ENCODE measurements at places on chromosomes 7 and 10.

DNA sequence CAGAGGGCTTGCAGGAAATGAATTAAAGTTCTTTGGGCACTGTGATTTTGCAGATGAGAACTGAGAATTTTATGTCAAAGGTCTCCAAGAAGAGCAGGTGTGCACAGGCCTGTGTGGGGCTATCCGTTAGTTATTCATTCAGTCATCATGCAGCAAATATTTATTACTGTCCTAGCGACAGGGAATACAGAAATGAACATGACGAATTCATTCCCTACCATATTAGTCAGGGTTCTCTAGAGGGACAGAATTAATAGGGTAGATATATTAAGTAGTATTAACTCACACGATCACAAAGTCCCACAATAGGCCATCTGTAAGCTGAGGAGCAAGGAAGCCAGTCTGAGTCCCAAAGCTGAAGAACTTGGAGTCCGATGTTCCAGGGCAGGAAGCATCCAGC is 2.9 kb upstream of the MMP21 start:
- no peak for DNase-seq

- no peak for DNase-seq
Measured at GRCh38 chr10:34800624-34801023, 14.5 kb downstream of the PARD3 start.

GRCh38 chr7:124792002-124792401 is 26.4 kb upstream of the GPR37 start:
- DNase-seq, result no peak

DNA sequence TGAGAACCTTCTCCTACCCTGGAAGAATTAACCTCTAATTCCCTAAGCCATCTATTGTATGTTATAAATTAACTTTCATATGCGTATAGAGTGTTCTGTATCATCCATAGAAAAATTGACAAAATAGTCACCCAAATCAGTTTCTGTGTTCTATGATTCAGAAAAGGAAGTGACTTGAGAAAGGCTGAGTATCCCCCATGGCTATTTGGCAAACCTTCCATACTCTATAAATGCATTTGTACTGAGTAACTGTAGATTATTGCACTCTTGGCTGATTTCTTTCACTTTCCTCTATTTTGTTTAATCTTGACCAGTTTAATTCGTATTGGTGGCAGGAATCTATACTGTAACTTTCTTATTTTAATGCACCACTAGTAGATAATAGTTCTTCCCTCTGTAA is 182.2 kb downstream of the HTR7 start:
- peak; percentile 43 for DNase-seq

- DNase-seq, result peak; percentile 17
Measured at GRCh38 chr10:109062371-109062770, 860.9 kb downstream of the XPNPEP1 start.

DNA sequence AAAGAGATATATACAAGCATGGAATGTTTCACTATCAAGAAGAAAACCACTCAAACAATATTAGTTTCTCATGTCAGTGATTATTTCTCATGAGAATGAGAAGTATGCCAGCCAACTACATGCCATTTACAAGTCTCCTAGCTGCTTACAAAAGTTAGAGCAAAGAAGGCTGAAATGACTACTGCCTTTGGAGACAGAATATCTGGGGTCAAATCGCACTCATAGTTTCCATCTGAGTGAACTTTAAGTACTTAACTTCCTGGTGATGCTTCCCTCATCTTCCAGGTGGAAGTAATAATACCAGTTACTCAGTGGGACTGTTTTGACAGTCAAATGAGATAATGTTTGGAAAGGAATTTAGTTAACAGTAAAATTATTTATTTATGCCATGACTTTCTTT is 42.0 kb upstream of the RHOBTB1 start:
- DNase-seq, result peak; percentile 11

DNA sequence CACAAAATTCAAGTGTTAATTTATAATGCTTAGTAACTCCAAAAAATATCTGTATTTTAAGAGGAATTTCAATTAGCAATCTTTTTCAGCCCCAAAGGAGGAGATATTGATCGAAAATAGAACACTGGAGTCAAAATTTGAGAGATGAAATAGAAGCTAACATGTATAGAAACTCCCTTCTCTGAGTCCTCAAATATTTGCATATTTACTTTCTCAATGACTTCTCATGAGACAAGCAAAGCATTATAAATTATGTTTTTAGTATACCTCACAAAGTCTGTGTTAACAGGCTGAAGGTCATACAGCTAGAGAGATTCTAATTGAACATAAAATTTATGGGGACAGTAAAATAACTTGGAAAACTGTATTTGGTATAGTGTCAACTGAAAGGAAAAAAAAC is 260.5 kb downstream of the GPAM start:
- DNase-seq, result no peak

DNA sequence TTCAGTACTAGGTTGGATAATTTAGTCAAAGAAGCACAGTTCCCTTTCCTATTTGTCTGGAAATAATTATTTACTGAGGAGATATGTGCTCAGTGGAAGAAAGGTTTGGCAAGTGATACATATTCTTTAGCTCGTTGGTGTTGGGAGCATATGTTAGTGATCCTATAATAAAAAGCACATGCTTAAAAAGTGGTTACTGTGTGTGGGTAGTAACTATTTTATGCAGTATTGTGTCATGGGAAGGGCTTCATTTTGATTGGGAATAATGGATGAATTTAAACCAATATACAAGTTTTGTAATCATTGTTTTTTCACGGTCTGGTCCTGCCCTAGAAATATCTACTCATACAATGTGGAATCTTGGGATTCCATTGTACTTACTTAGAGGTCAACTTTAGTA is 188.7 kb upstream of the PPP1R3A start:
- peak; percentile 86 for DNase-seq

- DNase-seq, result no peak
Measured at GRCh38 chr10:64648915-64649314, 1127.7 kb downstream of the REEP3 start.

- DNase-seq, result no peak
Measured at GRCh38 chr10:13794992-13795612, 208.3 kb downstream of the PRPF18 start.

- no peak for DNase-seq
Measured at GRCh38 chr7:47574482-47575329, 7.2 kb downstream of the TNS3 start.

DNA sequence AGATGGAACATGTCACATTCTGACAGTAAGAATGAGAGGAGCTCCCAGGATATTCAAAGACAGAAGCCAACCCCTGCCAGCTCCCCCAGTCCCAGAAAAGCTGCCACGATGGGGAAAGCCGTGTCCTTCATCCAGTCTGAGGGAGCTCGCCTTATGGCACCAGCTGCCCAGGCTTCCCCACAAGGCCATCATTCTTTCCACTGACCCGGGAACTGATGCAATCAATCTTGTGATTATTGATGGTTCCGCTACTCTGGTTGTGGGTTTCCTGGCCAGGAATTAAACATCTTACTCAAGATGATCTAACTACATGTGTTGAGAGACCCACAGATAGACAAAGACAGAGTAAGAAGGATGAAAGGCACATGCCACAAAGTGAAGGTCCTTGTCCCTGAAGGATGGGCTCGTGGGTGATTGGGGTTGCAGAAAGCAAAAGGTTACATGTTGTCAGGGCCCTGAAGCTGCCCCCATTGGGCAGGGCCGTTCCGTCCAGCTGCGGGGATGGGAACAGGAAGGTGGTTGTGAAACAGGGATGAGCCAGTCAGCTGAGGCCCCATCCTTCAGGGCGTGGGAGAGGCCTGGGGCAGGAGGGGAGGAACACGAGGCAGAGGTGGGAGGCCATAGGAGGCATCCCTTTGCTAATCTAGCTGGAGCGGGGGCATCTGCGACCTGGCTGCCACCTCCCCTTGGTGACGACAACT is 127.6 kb downstream of the OAT start:
- DNase-seq, result no peak

- DNase-seq, result no peak
Measured at GRCh38 chr7:17936321-17936720, 4.0 kb downstream of the SNX13 start.

DNA sequence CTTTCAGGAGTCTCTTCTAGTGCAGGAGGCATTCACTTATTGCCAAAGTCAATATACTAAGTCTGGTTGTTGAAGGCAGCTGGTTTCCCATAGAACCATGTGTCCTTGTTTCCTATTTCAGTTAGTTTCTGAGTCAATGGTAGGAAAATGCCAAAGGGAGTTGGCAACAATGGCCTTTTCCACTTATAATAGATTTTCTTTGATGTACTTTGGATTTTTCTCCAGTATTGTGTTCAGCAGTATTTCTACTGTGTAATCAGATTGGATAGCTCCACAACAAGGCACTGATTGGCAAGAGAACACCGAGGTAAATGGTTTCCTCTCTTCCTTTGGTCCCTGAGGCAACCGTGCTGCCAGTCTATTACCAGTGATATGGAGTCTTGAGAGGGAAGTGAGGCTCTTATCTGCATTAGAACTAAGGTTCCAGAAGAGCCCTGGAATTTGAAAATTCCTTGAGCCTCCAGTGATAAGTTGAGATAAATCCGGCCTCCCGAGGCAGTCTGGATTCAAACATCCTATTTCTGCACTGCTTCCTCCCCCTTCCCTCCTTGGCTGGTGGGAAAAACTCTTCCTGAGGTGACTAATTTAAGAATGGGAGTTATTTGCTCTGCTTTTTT is 7.9 kb upstream of the SEPTIN7 start:
- no peak for DNase-seq

DNA sequence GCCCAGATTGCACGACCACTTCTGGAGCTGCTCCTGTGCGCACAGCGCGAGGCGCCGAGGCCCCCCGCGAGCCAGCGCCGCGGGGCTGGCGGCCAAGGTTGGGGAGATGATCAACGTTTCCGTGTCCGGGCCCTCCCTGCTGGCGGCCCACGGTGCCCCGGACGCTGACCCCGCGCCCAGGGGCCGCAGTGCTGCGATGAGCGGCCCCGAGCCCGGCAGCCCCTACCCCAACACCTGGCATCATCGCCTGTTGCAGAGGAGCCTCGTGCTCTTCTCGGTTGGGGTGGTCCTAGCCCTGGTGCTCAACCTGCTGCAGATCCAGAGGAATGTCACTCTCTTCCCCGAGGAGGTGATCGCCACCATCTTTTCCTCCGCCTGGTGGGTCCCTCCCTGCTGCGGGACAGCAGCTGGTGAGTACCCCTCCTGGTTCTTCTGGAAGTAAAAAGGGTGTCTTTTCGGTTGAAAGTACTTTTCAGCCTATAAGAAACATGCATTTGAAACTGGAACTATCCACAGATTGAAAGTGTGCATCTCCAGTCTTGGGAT is 683 bp downstream of the INSIG1 start:
- peak; percentile 18 for DNase-seq

DNA sequence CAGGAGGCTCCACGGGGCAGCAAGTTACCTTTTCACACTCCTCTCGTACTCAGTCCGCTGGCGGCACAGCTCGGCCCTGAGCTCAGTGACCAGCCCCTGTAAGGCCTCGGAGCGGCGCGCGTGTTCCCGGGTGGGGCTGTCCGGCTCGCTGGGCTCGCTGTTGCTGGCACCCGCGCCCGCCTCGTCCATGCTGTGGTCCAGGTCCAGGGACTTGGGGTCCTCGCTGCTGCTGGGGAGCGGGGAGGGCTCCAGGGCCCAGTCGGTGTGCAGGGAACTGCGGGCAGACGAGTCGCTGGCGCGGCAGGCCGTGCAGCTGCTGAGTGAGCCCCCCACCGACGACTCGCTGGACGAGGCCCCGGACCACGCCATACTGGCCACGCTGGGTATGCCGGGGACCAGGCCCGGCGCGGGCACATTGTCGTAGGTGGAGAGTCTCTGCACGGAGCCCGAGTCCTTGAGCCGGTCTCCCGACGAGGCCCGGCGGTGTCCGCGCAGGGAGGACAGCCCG is 143.8 kb downstream of the MAPK8 start:
- DNase-seq, result no peak

- no peak for DNase-seq
Measured at GRCh38 chr10:96986200-96986856, 154.2 kb downstream of the LCOR start.

DNA sequence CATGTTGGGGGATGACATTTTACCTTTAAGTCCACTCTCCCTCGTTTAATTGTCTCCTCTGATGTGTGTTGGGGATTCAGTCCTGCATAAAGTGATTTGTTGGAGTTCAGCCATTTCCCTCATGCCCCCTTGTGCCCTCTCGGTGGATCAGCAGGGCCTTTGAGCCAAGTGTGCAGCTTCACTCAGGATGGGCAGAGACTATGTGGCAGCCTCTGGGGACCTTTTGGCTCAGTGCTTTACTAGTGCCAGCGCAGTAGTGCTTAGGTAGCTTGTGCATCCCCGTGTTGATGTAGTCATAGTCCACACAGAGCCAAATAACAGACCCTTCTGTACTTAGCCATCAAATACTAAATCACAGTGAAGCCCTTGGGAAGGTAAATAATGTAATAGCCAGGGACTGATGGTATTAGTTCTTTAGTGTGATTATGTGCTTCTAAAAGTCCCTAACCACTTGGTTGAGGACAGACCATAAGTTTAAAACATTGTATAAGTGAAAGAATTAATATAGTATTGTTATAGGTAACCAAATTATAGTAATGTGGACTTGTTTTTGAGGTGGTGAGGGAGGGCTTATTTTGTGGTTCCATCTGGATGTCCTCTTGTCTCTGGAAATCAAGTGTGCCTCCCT is 11.4 kb downstream of the BUB3 start:
- DNase-seq, result no peak

DNA sequence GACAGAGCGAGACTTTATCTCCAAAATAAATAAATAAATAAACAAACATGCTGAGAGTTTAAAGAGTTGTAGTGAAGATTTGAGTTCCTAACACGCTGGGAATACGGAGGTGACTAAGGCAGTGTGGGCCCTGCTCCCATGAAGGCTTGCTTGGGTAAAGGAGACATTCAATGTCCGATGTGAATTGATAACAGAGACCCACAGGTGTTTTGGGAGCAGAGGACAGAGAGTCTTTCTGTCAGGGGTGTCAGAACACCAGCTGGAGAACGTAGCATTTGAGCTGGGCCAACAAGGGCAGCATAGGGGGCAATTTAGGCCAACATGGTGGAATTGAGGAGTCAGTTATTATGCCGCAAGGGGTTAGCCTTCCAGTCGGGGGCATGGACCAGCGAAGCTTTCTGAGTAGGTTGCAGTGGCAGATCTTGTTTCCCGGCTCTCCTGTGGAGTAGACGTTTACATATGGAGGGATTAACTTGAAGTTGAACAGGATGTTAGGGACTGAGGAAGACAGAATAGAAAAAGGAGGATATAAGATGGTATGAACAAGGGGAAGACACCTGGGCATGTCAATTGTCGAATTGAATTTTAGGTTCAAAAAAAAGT is 5.6 kb downstream of the PROSER2 start:
- DNase-seq, result no peak

DNA sequence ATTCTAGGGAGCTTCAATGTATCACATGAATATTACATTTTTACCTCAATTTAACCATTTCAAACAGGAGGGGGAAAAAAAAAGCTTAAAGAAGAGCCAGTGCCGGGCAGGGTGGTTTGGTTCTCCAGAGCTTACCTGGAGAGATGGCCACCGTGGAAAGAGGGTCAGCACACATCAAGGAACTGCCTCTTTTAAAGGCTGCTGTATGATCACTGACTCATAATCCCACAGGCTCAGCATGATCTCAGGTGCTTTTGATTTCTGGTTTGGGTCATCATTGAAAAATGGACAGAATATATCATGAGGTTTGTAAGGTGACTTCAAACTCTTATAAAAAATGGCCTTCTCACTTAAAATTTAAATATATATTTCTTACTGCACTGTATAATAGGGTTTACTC is 67.5 kb upstream of the MDFIC start:
- no peak for DNase-seq

Measured in AG10803 (cell line).